Dermis microvascular lymphatic vessel endothelial cell (primary cell): ENCODE measurements at places on chromosomes 2 and 18.

DNA sequence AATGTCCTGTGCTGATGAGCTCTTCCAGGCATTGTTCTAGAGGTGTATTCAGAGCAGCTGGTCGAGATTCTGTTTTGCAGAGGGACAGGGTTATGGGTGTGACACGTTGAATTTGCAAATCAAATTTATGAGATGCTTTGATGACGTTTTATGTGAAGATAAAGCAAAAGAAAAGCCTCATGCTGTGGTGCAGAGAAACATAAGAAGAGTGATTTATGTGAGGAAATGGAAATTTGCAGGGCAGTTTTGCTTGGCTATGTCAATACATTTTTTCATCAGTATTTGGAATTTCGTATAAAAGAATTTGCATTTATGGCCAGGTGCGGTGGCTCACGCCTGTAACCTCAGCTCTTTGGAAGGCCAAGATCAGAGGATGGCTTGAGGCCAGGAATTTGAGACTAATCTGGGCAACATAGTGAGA, 36.4 kb downstream of the TSN start:
- DNase-seq: peak; percentile 87

DNA sequence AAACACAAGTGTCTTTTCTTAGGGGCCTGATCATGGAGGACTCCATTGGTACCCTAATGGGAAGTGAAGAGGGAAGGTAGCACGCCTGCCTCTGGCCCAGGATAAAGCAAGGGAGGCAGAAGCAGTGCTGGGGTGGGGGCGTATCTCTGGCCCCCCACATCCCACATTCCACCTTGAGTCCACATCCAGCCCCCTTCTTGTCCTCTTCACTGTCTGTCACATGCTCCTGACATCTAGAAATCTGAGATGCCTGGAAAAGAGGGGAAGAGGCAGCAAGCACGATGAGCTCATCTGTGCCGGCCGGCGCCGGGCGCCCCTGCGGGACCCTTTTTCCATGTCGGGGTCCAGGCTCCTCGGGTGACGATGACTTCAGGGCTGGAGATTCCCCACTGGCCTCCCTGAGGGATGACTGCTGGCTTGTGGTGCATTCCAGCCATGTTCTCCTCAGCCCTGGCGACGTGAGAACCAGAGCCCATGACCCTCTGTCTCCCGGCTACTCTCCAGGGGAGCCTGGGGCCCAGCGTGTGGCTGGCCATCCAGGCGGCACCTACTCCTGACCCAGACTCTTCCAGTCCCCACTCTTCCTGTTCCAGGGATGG, 277.5 kb downstream of the DYSF start:
- DNase-seq: no peak

DNA sequence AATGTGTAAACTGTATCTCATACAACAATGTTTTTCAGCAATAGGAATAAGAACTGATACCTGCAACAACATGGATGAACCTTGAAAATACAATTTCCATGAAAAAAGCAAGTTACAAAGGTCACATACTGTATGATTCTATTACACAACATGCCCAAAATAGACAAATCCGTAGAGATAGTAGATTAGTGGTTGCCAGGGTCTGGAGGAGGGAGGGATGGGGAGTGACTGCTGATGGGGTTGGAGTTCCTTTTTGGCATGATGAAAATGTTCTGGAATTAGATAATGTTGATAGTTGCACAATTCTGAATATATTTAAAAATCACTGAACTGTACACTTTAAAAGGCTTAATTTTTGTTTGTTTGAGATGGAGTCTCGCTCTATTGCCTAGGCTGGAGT, 33.8 kb downstream of the UBXN4 start:
- DNase-seq: no peak

GRCh38 chr2:187532333-187533120, 21.7 kb downstream of the TFPI start:
- DNase-seq: no peak

GRCh38 chr2:45653122-45653913, 1.8 kb downstream of the PRKCE start:
- DNase-seq: no peak

DNA sequence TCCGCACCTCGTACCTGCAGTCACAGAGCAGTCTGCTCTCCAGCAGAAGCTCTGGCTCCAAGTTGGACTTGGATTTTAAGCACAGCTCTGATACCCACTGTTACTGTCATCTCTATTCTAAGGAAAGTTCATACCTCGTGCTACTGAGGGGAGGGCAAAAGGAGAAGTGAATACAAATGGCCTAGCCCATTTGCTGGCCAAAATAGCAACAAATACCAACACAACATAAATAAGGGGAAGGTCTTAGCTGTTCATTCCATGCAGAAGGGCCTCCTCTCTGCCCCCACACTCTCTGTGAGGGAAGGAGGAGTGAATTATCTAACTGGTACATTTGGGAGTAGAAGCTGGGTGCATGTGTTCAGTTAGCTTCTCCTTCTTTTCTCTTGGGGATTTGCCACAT, 739.4 kb upstream of the RAB6C start:
- DNase-seq: no peak

DNA sequence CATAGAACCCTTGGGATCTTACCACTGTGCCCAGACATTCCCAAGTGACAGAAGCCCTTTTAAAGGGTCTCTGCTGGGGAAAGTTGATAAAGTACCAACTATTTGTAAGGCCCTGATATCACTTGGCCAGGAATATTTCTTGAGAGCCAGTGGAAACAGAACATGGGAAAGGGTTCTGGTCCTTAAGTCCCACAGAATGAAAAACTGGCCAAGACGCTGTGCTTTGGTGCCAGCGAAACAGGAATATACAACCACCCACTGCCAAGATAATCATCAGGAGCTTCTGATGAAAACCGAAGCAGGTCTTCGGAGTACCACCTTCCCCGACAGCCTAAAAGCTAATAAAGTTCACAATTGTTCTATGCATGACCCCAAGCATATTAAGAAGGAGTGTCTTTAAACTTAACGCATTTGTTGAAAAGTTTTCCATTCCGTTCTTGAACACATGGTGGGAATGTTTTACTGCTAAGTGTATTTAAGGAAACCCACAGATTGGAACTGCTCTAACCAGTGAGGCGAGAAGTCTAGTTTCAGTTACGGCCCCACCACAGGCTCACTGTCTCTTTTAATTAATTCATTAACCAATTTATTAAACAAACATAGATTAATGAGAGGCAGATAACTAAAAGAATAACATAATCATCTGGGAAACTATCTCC, 152.6 kb downstream of the ANKRD44 start:
- no peak for DNase-seq

GRCh38 chr2:85659324-85659981, 8.5 kb downstream of the SFTPB start:
- DNase-seq: no peak

DNA sequence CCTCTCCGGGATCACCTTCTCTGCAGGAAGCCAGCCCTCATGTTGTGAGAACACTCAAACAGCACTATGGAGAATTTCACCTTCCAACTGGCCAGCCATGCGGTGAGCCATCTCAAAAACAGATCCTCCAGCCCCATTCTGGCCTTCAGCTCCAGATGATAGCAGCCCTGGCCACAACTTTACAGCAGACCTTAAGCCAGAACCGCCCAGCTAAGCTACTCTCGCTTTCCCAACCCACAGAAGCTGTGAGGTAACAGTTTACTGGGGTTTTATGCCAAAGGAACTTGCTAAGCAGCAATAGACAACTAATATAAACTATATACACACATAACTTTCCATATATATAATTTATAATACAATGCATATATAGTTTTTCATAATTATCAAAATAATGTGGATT, 11.6 kb upstream of the PTPN4 start:
- no peak for DNase-seq

DNA sequence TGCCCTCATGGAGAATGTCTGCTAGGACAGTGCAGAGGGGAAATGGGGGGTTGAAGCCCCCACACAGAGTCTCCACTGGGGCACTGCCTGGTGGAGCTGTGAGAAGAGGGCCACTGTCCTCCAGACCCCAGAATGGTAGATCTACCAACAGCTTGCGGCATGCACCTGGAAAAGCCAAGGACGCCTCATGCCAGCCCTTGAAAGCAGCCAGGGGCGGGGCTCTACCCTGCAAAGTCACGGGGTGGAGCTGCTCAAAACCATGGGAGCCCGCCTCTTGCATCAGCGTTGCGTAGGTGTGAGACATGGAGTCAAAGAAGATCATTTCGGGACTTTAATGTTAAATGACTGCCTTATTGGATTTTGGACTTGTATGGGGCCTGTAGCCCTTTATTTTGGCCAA, 157.6 kb downstream of the DSEL start:
- DNase-seq: no peak

- DNase-seq: no peak
Observed at GRCh38 chr2:129777146-129777545, 202.3 kb upstream of the RAB6C start.

DNA sequence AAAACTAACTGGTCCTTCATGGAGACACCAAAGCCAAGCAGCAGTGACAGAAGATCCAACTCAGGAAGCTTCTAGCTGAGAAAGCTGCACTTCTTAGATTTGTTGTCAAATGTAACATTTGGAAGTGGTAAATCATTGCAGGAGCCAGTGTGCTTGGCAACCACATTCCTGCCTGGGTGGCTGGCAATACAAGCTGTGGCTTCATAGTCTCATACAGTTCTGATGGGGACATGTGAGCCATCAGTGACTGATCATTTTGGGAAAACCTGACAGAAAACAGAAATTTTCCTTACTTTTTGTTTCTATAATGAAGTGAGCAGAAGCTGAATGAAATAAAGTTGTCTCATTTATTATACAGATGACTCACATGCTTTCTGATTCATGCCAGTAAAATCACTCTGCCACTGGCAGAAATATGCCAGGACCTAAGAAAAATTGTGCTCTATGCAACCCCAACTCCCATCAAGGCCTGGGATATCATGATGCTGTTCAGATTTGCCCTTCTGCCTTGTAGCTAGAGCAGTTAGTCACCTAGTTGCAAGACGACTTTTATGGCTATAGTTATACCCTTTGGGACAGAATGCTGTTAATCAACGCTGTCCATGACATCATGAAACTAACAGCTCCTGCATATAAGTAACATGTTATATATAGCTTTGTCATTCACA, 508.1 kb downstream of the ADCYAP1 start:
- DNase-seq: no peak

- DNase-seq: no peak
Observed at GRCh38 chr2:194380011-194380410, 1277.0 kb upstream of the SLC39A10 start.

- DNase-seq: no peak
Observed at GRCh38 chr2:75808793-75809535, 98.2 kb upstream of the GCFC2 start.

DNA sequence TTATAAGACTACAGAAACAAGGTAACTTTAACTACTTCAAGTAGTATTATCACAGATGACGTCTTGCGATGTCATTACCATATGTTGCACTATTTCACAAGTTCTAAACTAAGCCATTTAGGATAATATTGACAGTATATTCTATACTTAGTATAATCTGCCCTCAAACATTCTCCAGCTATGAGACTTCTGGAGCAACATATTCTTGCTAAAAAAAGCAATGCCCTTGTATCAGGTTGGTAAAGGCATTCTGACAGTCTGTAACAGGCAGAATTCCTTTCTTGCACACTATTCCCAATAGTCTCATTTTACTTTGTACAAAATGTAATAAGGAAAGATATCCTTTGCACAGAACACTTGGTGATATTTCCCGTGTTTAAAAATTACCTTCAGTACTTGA, 694.8 kb upstream of the PKDCC start:
- DNase-seq: no peak

- no peak for DNase-seq
Observed at GRCh38 chr18:55634545-55634944, 46.6 kb upstream of the TCF4 start.

DNA sequence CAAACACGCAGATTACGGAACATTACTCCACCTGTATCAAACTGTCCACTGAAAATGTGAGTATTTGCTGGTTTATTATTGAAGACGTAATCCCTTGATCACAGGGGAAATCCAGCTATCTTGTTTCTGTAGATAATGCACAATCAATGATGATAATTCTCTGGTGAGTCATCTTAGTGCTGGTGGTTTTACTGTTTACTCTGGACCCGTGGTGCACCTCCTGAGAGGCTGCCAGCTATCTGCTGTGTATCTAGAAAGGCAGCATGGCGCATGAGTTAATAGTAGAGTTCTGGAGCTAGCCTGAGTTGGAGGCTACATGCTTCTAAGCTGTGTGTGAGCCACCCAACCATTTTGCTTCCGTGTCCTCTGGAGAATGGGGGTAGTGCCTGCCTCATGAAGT, 6.5 kb downstream of the NCAPH start:
- peak; percentile 79 for DNase-seq

DNA sequence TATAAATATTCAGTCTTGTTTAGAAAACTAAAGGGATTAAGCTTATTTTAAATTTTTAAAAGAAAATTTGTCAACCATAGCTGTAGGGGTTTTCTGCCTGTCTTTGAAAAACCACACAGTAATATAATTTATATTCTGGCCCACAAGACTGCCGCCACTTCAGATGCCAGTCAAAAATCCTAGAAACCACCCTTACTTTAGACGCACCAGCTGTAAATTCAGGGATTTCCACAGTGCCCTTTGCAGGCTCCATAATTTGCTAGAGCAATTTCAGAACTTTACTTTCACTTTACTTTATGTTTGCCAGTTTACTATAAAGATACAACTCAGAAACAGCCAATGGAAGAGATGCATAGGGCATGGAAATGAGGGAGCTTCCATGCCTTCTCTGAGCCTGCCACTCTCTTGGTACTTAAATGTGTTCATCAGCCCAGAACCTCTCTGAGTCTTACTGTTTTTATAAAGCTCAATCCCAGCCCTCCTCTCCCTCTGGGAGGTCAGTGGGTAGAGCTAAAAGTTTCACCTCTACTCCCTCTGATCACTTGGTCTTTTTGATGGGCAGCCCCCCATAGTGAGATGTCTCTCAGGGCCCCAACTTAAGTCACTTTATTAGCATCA, 63.3 kb downstream of the KYNU start:
- no peak for DNase-seq

- no peak for DNase-seq
Observed at GRCh38 chr2:16717477-16717876, 51.8 kb upstream of the CYRIA start.

GRCh38 chr2:45769056-45769455, 117.6 kb downstream of the PRKCE start:
- DNase-seq: no peak

DNA sequence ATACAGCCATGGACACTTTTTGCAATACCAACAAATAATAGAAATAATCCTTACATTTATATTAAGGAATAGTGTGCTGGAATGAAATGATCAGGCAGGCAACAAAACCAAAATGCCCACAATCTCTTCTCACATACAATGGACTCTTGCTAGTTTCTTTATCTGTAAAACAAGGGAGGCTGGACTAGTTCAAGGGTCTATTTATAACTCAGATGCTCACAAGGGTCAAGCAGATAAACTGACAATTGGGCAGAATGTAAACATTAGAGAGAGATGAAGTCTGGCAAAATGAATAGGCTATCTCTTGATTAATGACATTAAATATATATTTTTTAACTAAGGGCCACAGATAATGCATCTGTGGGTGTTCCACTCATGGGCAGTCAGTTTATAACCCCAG, 11.4 kb downstream of the PPIL3 start:
- no peak for DNase-seq
